Natural killer cell (primary cell): ENCODE measurements at places on chromosomes 2 and 18.

DNA sequence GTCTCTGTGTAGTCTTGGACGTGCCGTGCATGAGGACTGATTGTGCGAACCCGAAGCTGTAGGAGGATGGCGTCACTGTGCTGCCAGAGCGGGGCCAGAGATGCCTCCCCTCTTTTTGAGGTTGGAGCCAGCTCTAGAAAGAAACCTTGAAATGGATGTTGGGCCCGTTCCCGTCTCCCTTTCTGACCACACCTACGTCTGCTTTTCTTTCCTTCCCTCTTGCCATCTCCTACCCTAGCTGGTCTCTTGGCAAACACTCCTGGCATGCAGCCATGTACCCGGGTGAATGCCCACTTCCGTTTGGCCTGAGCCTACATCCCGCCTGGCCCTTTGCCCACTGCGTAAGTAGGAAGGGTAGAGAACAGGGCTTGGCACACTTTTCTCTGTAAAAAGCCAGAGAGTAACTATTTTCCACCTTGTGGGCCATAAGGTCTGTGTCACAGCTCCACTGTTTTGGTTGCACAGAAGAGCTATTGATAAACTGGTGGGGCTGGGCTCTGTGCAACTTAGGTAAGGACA, 37.4 kb downstream of the SH3BP4 start:
- peaks cover 25% of the 10 kb centered on the region for H3K4me1 ChIP-seq
- no peaks in the 10 kb centered on the region for H3K27me3 ChIP-seq
- no peaks in the 10 kb centered on the region for H3K36me3 ChIP-seq
- H3K27ac ChIP-seq, result no peak overlapping the region
- no peak for DNase-seq

GRCh38 chr18:3409811-3410210, 40.2 kb upstream of the TGIF1 start:
- H3K27me3 ChIP-seq, result no peaks in the 10 kb centered on the region
- peaks cover 6% of the 10 kb centered on the region for H3K4me1 ChIP-seq

- H3K4me3 ChIP-seq, result no peak overlapping the region
- H3K36me3 ChIP-seq, result no peaks in the 10 kb centered on the region
Measured at GRCh38 chr2:71596011-71596410, 142.7 kb downstream of the DYSF start.

DNA sequence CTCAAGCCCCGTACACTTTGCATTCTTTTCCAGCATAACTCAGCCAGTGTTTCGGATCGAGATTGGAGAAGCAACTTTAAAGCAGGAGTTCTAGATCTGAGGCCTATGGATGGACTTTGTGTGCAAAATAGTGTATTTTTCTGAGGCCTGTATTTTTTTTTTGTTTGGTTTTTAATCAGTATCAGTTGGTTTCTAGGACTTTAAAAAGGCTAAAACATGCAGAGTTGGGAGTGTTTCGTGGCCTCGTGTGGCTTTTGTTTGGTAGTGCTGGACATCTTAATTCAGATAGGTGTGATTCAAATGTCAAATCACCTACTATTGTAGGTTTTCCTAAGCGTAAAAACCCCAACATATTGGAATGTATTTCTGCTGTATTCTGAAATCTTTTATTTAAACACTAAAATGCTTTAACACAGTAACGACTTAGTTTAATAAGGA, 282 bp upstream of the PUS10 start:
- no peaks in the 10 kb centered on the region for H3K27me3 ChIP-seq
- peaks cover 8% of the 10 kb centered on the region for H3K4me1 ChIP-seq

DNA sequence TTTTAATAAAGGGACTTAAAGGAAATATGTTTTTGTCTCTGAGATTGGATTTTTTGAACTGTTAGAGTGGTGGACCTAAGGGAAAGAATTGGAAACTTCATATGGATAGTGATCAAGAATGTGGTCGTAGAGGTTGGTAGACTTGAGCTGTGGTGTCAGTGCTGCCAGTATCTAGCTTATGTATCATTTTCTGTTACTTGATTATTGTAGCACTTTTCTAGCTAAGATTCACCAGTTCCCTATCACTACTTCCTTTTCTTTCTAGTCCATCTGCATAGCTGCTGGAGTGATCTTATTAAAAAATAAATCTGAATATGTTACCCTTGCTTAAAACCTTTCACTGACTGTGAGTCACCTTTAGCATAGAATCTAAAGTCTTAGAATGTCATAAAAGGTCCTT, 6.0 kb downstream of the ACVR2A start:
- no peak overlapping the region for H3K4me3 ChIP-seq
- H3K27ac ChIP-seq, result no peak overlapping the region
- H3K27me3 ChIP-seq, result no peaks in the 10 kb centered on the region
- DNase-seq, result no peak

- no peak for DNase-seq
- no peaks in the 10 kb centered on the region for H3K36me3 ChIP-seq
- H3K4me1 ChIP-seq, result no peaks in the 10 kb centered on the region
Measured at GRCh38 chr2:105721991-105722511, 22.7 kb upstream of the NCK2 start.
